ENCODE measurements at places on chromosomes 5 and 9.
A peak's percentile ranks its signal among the peaks of the same experiment; 100 is the strongest.

- no peak for DNase-seq
Observed at GRCh38 chr5:14745753-14746152, 81.2 kb downstream of the OTULIN start.

GRCh38 chr9:137296670-137297664 is 5.1 kb downstream of the NRARP start:
- no peak for DNase-seq

DNA sequence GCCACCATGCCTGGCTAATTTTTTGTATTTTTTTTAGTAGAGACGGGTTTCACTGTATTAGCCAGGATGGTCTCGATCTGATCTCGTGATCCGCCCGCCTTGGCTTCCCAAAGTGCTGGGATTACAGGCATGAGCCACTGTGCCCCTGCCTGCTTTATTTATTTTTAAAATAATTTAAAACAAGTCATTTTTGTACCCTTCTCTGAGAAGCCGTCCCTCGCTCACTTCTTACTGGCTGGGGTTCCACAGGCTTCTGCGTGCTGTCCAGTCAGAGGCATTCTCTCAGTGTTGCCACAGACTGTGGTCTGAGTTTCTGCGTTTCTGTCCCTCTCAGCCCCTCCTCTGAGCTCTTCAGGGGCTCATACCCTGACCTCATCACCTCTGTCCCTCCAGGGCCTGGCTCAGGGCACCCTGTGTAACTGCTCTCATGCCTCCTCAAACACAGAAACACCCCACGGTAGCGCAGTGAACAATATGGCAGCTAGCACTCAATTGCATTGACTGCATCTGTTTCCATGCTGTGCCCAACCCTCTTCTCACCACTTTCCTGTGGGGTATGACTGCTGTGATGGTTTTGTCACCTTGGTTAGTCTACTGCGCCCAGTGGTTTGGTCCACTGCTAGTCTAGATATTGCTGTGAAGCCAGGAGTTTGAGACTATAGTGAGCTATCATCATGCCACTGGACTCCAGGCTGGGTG is 44.3 kb upstream of the SH3PXD2B start:
- no peak for DNase-seq

DNA sequence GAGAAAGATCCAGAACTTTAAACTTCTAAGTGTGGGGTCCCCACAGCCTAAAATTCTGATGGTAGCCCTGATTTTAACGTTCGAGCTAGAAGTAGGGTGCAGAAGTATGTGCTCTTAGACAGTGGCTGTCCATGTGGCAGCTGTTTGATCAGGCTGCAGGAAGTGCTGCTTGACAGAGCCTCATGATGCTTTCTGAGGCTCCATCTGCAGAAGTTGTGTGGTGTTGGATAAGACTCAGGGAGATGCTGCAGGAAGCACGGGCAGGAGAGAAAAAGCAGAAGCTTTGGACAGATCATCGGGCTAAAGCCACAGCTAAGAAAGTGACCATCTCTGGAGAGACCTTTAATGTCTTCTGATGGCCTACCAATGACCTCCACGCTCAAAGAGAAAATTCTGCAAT is 8.1 kb downstream of the MTMR12 start:
- peak; percentile 37 for DNase-seq

GRCh38 chr9:16368237-16369087 is 502.0 kb downstream of the BNC2 start:
- no peak for DNase-seq

- no peak for DNase-seq
Observed at GRCh38 chr9:136178061-136178772, 26.7 kb downstream of the LHX3 start.

DNA sequence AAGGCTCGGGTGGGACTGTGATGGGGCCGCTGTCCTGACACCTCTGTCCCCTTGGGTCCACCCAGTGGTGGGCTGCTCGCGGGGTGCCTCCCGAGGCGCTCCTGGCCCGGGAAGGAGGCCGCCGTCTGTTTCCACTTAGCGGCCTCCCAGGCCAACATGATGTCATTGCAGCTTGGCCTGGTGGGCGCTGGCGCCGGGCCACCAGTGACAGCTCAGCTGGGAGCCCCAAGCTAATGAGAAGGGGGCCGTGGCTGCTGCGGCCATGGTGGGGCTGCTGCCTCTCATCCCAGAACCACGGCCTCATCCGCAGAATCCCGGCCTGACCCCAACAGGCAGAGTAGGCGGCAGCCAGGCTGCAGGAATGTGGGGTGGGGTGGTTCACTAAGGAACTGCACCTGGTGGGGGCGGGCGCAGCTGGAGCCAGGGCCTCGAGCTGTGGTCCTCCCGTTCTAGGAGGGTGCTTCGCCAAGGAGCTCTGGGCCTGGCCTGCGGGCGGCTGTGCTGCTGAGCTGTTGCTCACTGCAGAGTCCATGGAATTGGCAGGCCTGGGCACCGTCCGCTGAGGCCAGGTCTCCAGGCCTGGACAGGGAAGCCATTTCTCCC is 123.5 kb upstream of the COL5A1 start:
- DNase-seq = no peak

- peak; percentile 90 for DNase-seq
Observed at GRCh38 chr9:107675351-107676259, 186.0 kb upstream of the KLF4 start.

DNA sequence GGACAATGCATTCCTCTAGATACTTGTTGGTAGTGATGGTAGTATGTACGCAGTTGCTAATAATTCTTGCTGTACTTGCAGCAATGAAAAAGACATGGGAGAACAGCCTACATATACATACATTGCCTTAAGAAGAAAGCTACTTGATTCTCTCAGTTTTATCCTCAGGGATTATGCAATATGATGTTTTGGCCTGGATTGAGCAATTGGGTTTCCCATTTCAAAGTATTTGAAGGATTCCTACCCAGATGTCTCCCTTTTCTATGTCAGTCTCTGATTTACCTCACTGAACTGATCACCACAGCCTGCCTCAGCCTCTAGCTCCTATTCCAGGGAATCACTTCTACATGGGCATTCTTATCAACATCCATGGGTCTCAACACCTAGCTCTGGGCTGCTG is 210.1 kb upstream of the CDH10 start:
- DNase-seq = no peak

DNA sequence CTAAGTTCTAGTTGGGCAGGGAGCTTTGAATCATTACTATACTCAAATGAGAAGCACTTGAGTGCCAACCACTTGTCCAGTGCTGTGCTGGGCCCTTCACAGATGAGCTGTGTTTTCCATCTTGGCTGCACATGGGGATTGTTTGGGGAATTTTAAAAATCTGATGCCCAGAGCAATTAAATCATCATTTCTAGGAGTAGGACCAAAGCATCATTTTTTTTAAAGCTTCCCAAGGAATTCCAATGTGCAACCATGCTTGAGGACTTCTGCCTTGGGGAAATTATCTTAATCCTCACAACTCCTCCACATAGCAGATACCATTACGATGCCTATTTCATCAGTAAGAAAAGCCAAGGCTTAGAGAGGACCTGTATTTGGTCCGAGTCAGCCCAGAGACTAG is 131.4 kb downstream of the TMEM174 start:
- no peak for DNase-seq

GRCh38 chr5:14036514-14036913 is 92.0 kb upstream of the DNAH5 start:
- DNase-seq = no peak

DNA sequence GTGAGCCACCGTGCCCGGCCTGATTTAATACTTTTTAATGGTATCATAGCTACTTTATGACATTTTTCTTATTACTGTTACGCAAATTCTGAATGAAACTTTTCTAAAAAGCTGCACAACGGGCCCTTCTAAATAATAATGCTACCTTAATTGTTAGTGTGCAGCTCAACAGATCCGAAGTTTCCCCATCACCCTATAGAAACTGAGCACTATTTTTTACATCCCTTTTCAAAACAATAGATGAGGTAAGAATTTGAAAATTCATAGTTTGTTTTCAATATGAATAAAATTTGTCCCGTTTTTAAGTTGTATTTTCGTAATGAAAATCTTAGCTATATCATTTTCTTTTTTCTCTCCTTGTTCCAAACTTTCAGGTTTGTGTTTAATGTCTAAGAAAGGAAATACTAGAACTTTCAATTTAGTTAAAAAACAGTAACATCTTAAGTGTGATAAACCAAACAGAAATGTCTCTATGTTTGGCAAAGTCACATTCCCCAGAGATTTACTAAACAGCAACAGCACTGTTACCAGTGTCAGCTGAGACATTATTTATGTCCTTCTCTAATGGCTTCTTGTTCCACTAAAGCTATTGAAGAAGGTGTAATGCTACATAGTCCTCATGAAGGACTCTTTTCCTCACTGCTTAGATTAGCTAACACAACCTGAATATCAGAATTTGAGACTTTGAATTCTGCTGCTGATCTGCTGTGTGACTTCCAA is 22.9 kb downstream of the KIF2A start:
- no peak for DNase-seq

GRCh38 chr9:135587658-135588057 is 26.1 kb downstream of the PAEP start:
- DNase-seq = no peak
